Activated CD8-positive, alpha-beta memory T cell treated with anti-CD3 and anti-CD28 coated beads for 48 hours (primary cell): ENCODE measurements at places on chromosomes 7 and 10.

DNA sequence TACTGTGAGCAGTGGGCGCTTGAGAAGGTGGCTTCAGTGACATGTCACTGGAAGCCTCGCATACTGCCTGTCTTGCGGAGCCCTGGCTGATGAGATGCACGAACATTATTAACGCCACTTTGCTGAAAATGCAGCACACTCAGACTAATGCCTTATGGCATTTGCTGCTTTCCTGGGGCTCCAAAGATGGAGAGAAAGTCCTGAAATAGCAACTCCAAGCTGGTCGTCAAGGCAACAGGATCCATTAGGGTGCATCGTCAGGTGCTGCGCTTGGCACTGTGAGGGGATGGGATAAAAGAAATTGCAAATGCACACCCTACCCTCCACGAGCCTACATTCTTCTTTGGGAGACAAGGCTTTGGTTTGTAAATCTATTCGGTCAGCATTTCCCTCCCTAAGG, 592.5 kb downstream of the TYW1 start:
- DNase-seq, result no peak

- DNase-seq, result no peak
Measured at GRCh38 chr10:12027539-12027938, 15.1 kb downstream of the UPF2 start.

DNA sequence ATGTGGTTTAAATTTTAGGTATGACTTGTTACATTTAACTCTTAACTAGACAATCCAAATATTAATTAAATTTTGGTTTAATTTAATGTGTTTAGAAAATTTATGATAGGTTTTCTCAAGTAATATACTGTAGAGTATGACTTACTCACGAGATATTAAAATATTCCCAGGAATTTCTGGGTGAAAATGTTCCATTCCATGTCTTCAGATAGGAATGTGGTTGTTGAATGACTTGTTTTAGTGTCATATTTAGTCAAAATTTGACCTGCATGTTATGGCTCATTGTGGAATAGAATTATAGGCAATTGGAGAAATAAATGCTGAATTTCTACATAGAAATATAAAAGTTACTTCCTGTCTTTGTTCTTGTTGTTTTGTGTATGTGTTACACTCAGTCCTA, 46.7 kb downstream of the SHOC2 start:
- DNase-seq, result no peak

- no peak for DNase-seq
Measured at GRCh38 chr10:77287647-77288120, 349.9 kb downstream of the KCNMA1 start.

DNA sequence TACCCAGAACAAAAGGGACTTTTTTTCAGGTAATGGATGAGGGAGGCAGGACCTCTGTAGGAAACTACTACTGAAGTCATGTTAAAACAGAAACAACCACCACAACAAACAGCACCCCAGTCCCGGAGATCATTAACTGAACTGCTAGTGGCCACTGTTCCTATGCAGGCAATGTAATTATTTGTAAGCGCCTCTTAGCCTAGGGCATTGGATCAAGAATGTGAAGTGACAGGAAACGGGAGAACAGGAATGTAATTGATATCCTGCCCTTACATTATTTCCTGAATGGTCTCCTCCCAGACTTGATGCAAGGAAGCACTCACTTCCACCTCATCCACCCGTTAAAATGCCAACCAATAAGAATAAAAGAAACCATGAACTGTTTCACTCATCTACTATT, 16.7 kb upstream of the GAD2 start:
- DNase-seq, result no peak

DNA sequence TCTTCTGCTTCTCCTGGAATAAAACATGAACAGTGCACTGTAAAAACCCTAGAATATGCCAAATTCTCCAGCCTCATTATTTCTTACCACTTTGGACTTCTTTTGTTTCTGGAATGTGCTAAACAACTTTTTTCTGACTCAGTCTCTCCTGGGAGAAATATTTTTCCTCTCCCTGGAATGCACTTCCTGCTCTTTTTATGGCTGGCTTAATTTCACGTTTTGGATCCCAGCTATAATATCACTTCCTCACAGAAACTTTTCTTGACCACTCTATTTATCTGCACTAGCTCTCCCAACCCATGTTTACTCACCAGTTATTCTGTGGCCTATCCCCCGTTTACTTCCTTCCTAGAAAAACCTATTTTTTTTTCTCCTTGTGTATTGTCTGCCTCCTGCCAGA, 26.7 kb downstream of the ABCB5 start:
- no peak for DNase-seq

DNA sequence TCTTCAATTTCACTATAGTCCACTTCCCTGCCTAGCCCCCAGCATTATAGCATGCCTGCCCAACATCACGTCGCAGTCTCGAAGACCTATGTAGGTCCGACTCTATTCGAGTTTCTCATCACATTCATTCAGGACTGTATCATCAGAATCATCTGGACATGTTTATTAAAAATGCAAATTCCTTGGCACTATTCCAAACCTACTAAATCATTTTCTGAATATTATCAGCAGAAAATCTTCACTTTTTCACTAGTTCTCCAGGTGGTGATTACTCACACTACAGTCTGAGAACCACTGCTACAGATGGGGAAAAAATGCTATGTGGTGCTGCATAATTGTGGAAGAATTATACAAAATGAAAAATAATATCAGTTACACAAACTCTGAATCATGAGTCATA, 29.3 kb upstream of the ETV1 start:
- DNase-seq, result no peak

DNA sequence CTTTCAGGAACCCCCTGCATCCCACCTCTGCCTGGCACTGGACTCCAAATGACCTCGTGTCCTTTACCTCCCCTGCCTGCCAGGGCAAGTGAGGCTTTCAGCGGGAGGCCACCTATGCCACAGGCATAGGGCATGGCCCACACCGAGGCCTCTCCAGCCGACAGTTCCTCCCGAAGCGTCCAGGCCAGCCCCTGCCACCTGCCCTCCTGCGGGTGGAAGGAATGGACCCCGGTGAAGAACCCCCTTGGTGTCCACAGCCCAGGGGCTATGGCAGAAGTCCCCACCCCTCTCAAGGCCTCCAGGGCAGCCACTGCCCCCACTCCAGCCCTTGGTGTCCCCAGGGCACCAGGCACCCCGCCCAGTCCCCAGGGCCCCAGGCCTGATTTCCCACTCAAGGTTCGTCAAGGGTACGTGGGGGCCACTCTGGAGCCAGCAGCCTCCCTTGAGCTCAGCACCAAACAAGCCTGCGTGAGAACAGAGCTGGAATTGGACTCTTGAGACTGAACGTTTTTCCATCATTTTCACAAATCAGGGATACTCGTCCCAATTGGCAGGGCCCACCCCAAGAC, 3.1 kb downstream of the FUOM start:
- DNase-seq, result no peak

GRCh38 chr10:71496927-71497762, 100.4 kb downstream of the CDH23 start:
- DNase-seq, result no peak

DNA sequence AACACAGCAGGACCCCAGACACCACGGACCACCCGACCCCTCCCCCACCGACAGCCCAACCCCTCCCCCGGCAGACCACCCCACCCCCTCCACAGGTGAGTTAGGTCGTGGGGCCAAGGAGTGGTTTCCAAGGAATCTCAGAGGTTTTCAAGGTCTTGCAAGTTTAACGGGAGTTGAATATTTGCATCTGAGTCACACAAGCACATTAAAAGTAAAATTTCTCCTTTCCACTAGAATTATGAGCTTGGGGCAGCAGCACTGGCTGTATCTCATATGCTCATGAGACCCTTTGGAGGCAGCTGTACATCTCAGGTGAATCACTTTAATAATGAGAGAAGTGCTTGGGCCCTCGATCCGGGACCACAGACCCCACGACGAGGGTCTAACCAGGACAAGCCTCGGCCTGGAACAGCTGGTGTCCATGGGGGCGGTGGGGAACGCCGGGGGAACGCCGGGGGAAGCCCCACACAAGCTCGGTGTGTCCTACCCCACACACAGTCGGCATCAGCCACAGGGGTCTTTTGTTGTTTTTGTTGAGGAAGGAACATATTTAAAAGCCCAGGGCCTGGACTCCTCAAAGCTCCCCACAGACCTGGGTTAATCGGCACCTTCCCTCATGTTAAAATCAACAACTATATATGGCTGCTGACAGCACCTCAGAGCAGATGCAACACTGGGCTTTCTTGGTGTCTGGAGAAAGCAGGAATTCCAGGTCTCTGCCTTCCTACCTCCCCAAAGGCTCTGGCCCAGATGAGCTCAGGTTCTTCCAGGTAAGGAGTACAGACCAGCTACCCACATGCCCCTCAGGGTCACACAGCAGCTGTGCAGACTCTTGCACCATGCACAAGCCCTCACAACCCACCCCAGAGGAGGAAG, 130.3 kb downstream of the DIP2C start:
- no peak for DNase-seq

DNA sequence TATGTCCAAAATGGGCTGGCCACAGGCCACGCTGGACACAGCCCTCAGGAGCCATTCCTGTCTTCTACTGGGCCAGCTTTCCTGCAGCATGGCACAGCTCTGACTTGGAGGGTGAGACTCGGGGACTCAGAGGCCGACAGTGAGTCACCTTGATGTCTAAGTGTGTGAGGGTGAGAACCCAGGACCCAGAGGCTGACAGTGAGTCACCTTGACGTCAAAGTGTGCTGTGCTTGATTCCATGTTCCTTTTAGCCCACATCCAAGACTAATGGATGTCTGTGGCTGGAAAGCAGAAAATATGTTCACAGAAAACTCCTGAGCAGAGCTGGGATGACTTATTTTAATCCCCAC, 6.0 kb upstream of the FAM170B start:
- no peak for DNase-seq

GRCh38 chr10:118080817-118081216, 34.1 kb upstream of the RAB11FIP2 start:
- no peak for DNase-seq

- peak; percentile 25 for DNase-seq
Measured at GRCh38 chr7:148697256-148698006, 1.3 kb upstream of the CUL1 start.

GRCh38 chr10:79176949-79177602, 108.3 kb downstream of the ZMIZ1 start:
- no peak for DNase-seq

- DNase-seq, result no peak
Measured at GRCh38 chr7:112821345-112821744, 31.2 kb upstream of the TMEM168 start.

DNA sequence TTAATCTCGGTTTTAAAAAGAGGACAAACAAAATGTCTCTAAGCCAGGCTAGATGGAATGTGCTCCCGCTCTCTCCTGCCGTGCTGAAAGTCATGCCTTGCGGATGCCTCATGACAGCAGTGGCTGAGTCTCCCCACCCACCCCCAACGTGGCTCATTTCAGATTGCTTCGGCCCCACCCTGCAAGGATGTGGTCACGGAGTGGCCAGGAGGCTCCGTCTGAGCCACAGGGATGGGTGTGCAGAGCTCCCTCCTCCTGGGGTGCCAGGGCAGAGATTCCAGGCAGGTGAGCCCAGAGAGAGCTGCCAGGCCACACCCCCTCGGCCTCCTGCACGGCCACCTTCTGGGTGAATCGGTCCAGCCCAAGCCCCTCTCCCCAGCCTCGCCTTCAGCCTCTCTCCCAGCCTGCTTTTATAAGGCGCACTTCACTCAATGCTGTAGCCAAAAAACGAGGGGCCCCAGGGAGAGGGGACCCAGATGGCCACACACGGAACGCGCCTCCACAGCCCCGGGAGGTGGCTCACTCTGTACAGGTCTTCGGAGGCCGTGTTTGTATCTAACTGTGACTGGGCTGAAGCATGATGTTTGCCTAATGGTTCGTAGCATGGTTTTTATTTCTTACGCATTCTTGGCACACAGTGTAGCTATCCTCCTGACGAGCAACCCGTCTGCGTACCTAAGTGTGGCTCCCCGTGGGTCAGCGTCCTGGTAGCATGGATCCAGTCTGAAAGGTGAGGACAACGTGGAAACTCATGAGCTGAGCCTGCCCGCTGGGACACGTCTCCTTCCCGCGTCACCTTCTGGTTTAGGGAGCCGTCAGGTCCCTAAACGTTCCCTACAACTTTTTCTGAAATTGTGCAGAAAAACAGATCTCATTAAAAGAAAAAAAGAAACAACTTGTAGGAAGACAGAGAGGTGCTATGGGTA, 413.8 kb upstream of the FOXK1 start:
- DNase-seq, result no peak

DNA sequence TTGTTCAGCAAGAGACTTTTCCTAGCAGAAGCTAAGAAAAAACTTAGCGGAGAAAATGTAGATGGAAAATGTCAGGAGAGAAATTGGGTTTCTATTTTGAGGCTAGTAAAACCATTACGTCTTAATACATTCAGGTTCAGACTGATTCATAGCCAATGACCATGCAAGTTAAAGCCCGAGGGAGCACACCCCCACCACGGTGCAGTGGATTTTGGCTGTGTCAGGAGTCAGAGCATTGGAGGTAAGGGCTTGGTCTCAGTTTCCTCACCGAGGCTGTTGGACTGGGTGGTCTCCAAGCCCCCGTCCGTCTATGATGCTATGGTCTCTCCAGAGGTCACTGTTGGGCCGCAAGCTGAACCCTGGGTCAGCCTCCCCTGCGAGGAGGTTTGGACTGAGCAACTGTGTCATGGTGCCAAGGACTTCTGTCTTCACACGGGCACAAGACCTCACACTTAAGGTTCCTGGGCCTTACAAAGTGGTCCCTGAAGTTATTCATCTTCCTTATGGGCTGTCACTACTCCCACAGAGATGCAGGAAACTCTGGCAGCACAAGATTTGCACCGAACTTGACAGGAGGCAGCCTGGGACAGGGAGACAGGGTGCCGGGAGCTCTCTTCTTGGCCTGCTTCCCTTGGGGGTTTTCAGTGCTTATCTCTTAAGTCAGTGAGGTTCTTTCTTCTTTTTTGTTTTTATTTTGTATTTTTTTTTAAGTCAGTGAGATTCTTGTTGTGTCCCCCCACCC, 186.8 kb downstream of the PHTF2 start:
- no peak for DNase-seq

- DNase-seq, result no peak
Measured at GRCh38 chr10:7152341-7152740, 258.5 kb downstream of the SFMBT2 start.

- DNase-seq, result no peak
Measured at GRCh38 chr7:2063563-2064260, 169.0 kb downstream of the MAD1L1 start.

- DNase-seq, result no peak
Measured at GRCh38 chr7:1692515-1693418, 22.7 kb downstream of the ELFN1 start.

DNA sequence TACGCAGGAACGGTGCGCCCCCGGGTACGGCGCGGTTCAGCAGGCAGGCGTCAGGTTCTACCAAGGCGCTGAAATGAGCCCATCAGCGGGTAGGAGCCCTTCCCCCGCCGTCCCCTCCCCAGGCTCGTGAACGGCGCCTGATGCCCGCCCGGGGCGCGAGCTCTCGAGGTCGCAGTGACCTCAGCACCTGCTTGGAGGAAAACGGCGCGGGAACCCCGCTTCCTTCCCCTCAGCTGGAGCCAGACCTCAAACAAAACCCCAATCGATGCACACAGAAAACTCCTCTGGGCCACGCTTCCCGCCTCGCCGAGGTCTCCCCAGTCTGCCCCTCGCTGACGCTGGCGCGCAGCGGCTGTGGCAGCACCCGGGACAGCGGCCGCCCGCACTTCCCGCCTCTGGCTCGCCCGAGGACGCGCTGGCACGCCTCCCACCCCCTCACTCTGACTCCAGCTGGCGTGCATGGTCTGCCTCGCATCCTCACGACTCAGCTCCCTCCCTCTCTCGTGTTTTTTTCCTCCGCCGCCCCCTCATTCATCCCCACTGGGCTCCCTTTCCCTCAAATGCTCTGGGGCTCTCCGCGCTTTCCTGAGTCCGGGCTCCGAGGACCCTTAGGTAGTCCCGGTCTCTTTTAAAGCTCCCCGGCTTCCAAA, 514 bp upstream of the GAD2 start:
- no peak for DNase-seq

- DNase-seq, result no peak
Measured at GRCh38 chr7:71808115-71808514, 604.0 kb downstream of the CALN1 start.
